ENCODE measurements at places on chromosomes 13 and 19.
A peak's percentile ranks its signal among the peaks of the same experiment; 100 is the strongest.

DNA sequence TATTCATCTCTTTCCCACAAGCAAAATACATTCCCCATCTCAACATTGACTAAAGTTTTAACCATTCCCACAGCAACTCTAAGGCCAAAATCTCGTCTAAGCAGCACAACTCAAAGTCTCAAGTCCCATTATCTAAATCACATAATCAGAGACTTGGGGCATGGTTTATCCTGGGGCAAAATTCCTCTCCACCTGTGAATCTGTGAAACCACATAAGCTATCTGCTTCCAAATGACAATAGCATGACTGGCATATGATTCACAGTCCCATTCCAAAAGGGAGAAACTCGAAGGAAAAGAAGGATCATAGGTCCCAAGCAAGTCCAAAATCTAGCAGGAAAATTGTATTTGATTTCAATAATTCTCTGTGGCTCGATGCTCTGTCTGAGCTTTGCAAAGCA is 73.0 kb downstream of the ANKRD10 start:
- DNase-seq: no peak

DNA sequence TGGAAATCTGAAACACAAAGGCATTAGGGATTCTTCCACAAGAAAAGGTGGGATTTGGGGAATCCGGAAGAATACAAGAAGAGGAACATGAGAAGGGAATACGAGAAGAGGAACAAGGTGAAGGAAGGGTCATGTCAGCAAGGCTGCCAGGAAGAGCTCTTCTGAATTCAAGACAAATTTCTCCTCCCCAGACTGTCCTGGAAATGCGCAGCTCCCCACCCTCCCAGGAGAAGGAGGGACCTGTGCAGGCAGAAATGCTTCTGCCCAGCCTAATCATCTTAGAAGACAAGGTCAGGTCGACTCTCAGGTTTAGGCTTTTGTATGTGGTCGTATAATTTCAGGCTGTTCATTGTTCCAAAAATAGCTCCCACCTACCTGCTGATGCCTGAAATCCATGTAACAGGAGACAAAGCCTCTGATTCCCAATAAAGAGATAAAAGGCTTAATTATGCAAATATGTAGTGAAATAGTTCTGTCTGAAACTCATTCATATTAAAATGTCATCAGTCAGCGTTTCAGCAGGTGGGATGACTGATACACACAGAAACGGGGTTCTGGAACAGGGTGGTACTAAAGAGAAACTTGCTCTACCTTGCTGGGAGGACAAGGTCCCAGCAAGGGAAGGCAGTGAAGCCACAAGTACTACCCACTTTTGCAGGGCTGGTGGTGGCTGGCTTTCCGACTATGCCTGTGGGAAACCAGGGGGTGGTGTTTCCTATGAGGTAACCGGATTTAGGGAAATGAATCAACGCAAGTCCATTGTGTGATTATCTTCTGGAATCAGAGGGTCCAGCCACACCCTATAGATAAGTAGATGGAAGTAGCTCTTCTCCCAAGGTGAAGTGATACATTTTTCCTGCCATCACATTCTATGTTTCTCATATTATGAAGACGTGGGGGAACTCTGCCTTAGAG is 76.1 kb downstream of the KL start:
- no peak for DNase-seq

- DNase-seq: peak; percentile 64
Measured at GRCh38 chr13:19618977-19619376, 14.5 kb upstream of the MPHOSPH8 start.

DNA sequence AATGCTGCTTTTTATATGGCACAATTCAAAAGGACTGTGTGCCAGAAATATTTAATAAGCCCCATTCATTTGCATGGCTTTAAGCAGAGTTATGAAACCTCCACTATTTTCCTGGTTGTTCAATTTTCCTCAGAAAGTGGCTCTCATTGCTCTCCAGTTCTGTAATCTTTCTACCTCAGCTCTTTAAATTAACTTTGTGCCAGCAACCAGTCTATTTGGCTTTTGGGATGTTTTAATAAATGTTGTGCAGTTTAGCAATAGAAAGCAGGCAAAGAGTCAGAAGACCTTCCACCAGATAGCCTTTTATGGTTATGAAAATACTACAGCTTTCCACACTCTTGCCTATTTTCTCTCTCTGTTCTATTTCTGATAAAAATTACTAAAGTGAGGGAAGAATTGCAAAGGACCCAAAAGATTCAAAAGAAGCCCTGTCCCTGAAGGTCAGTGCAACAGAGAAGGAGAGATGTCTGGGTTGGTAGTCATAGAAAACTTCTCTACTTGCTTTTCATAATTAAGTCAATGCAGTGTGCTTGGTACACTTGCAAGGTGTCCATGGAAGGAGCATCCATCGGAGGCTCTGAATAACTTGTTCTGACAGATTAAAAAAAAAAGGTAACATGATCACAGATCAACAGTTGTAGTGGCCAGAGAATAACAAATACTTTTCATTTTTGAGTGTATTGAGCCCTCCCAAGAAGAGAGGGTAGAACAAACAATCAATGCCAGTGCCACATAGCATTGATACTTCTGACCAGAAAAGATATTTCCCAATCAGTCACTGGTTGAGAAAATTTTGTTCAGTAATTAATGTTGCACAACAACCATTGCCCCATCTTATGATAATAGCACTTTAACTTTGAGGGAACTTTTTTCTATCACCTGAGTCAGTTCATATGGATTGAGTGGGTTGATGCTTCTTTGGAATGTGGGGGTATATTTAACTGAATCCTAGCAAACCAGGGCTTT is 48.4 kb upstream of the SPRY2 start:
- DNase-seq: no peak

DNA sequence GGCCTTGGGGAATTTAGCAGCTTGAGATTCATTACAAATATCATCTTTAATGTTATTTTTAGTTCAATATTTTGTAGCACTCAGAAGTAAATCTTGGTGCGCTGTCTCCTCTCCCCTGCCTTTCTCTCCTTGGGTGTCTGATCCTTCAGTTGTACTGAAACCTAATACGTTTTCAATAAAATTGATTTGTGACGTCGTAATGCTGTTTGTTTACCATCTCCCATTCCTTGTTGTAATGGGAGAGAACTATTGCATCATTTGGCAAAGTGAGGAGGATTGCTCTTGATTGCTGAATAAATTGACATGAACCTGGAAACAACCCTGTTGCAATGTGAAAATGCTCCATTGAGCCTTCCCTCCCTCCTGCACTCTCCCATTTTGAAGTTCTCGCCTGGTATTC is 43.2 kb upstream of the TSHZ3 start:
- DNase-seq: no peak

DNA sequence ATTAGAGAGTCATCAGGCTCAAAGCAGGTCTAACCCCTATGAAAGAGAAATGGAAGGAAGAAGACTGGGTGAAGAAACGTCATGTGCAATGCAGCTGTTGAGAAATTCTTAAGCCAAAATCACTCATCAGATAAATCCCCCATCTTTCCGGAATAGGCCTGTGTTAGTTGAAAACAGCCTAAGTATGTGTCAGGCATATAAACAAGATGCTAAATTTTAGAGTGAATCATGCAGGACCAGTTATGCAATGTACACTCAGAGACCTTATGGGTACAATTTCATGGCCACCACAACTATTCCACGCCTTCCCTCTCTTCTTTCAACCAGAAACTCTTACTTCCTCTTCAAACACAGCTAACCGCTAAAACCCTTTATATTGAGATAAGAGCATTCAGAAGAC is 717.7 kb upstream of the ATXN8OS start:
- peak; percentile 3 for DNase-seq

DNA sequence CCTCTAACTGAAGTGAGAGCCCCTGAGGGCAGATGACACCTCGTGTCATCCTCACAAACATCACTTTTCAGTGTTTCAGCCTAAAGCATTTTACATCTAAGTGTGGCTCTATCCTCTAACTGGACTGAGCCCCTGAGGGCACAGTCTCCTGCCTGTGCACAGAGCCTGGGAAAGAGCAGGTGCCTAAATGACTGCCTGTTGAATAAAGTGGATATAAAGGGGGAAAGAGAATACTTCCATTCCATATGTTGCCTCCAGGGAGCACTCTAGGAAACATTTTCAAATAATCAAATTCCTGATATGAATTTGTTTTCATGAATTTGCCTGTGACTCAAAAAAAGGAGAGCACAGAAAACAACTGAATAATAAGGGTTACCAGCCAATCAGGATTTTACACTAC is 32.2 kb downstream of the CNMD start:
- DNase-seq: no peak

GRCh38 chr13:83498481-83499190 is 383.6 kb downstream of the SLITRK1 start:
- no peak for DNase-seq

GRCh38 chr13:28219408-28220099 is 81.2 kb downstream of the PAN3 start:
- DNase-seq: no peak

GRCh38 chr13:27415116-27415515 is 9.3 kb upstream of the GTF3A start:
- DNase-seq: no peak

- DNase-seq: no peak
Measured at GRCh38 chr19:12856653-12857052, 18.3 kb downstream of the MAST1 start.

GRCh38 chr19:19775891-19776205 is 42.9 kb upstream of the ZNF14 start:
- DNase-seq: no peak

- DNase-seq: no peak
Measured at GRCh38 chr19:55504981-55505380, 16.7 kb downstream of the SSC5D start.
